Right ventricle myocardium superior (tissue), 1 donor: ENCODE measurements at places on chromosomes 1 and 21.

DNA sequence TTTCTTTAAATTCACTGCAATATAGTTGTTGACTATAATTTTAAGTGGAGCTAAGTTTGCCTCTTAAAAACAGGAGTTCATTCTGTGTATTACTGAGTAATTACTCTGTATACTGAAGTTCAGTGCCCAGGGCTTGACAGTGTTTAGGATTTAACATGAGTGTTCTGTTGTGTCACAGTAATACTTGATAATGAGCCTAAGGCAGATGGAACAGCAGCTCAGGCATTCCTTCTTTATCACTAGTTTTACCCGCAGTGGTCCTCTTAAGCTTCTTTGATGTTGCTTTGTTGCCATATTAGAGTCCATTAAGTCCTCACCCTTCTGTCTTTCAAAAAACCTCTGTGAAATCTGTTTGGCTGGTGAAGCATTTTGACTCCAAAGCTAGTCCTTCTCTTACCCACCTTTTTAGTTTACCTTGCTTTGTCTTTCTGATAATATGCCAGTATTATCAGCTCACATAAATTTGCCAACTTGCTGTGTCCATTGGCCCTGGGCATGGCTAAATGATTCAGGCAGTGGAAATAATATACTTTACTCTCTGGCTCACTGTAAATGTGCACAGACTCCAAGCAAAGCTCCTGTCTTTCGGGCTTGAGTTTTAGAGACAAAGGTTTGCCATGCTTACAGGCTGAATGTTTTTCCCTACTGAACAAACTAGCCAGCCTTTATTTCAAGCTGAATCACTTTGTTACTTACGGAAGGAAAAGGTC, 17.7 kb downstream of the HIPK1 start:
- no peak for DNase-seq

DNA sequence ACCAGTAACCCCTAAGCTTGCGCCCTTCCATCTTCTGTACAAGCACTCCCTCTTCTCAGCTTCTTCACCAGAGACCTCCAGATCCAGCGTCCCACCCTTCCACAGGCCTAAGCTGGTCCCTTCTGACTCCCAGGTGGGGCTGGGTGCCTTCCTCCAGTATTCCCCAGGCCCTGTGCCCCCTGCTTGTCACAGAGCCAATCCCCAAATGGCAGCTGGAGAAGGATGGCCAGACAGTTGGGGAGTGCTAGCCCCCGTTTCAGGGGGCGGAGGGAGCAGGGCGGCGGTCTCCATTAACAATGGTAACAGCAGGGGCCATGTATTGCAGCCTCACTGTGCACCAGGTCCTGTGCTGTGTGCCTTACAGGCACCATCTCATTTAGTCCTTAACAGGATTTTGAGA, 85.7 kb downstream of the KCNN3 start:
- DNase-seq, result no peak

- no peak for DNase-seq
These were observed 108.8 kb downstream of the ITSN1 start for GRCh38 chr21:33751120-33751519.

DNA sequence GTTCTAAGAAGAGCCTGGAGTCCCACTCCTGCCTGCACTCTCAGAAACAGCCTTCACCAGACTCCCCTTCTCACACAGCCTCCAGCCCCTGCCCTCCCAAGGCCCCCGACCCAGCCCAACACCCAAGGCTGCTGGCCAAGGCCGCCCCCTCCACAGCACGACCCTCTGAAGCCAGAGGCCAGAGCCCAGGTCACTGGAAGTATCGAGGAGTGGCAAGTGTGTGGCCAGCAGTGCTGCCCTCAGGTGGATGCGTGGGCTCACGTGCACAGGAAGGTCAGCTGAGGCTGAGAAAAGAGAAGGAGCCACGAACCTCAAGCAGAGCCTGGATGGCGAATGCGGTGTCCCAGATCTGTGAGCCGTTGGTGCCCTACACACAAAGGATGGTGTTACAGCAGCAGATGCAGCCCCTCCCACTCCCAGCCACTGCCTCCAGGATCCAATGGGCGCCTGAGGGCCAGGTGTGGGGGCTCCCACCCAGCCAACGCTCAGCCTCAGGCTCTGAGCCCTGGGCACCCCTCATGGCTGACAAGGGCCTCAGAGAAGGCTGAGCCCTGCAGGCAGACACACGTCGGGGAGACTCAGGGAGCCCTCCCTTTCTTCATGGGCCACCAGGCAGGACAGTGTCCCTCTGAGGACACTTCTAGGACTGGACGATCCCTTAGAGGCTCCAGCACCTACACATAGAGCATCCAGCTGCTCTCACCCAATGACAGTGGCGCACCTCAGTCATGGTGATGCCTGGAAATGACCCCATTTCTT, 18.0 kb downstream of the LSS start:
- DNase-seq, result peak; percentile 33
